ENCODE measurements at places on chromosomes 2 and 18.

DNA sequence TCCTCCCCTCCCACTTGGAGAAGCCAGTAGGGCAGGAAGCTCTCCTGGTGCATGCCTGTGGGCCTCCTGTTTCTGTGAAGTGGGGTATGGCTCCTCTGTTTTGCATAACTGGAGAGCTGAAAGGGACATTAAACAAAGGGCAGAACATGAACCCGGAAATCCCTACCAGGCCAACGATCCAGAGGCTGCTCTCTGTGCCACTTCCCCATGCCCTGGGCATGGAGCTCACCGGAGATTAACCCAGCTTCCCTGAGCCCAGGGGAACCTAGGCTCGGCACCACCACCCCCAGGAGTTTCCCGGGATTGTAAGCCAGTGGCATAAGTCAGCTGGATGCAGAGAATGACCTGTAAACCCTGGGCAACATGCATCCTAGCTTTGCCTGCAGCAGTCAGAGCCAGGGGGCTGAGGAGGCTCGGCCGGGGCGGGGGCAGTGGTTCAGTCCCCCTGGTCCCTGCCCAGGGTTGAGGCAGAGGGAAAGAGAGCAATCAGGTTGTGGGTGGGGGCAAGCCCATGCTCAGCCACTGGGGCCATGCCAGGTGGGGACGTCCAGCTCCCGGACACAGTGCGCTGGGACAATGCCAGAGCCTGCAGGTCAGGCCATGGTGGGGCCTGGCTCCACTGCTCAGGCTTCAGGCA lies 49.5 kb downstream of the TIMM21 start:
- no peak for DNase-seq

DNA sequence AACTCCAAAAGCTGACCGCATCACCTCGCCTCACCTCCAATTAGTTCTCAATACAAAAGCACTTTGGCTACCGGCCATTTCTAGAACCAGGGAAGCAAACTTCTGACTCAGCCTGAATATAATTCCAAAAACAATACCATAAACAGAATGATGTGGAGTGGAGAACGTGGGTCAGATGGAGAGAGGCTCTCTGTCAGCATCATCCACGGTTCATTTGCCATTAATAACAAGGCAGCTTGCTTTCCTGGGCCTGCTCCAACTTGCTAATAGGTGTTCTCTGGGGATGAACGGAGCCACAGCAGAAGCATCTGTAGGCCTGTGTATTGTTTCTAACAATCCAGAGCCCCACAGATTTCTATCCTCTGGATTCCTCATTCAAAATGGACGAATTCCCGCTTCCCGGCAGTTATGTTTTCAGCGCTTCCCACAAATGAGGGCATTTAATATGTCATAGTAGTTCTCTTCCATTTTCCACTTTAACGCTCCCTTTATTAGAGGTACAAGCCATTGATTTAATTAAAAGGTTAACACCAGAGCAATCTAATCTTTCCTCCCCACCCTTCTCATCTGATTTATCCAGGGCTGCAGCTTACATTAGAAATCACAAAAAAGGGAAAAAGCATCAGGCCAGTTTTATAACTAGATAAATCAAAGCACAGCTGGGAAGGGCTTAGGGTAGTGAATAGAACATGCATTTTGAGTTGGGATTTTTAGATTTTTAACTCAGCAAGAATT lies 23.2 kb upstream of the CNTNAP5 start:
- no peak for DNase-seq

DNA sequence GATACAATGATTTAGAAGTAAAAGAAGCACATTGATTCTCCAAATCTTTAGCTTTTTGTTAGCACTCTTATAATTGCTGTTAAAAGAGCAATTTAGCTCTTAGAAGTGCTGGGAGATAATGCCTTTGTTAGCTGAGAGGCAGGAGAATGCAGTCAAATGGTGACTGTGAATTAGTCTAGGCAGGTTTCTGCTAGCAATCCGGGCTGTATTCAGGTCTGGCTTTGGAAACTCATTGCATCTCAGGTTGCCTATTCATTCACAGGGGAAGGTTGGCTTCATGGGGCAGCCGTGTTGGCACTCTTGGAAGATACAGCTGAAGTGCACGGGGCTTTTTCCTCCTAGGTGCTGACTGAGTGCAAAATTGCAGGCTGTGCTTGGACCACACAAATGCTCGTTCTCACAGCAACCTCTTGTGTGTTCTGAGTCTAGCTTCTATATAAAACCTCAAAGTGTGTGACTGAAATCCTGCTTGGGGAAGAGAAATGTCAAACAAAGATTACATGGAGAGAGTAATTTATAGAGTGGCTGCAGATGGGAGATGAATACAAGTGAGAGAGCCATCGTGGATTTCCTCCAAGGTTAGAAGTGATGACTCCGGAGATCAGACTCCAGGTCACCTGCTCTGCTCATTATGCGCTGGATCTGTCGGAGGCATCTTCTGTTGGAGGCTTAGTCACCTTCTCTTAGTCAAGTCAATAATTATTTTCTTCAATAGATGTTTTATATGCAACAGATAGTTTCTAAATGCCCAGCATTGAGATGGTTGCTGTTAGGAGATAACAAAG lies 167.8 kb downstream of the PMAIP1 start:
- no peak for DNase-seq

DNA sequence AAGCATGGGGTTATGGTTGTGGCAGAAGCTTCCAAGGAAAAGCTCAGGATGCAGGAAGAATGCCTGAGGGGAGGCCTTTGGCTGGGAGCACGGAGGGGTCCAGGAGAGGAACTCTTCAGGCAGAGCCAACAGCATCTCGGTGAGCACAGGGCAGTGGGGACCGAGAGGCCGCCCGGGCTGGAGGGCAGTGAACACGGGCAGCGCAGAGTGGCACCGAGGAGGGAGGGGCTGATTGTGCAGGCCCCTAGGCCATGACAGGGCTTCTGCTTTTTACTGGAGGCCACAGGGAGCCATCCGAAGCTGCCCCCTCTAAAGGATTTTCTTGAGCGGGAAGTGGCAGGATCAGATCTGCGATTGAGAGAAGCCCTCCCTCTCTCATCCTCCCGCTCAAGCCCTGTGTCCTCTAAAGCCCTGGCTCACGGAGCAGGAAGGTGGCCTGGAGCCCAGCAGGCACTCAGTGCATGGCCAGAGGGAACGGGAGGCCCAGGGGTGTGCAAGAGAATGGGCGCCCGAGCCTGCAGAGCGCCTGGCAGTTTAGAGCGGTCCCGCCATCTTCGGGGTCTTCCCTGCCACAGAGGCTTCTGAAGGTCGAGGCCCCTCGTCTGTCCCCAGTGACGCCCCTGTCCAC lies 110.0 kb upstream of the STON1 start:
- DNase-seq = no peak

DNA sequence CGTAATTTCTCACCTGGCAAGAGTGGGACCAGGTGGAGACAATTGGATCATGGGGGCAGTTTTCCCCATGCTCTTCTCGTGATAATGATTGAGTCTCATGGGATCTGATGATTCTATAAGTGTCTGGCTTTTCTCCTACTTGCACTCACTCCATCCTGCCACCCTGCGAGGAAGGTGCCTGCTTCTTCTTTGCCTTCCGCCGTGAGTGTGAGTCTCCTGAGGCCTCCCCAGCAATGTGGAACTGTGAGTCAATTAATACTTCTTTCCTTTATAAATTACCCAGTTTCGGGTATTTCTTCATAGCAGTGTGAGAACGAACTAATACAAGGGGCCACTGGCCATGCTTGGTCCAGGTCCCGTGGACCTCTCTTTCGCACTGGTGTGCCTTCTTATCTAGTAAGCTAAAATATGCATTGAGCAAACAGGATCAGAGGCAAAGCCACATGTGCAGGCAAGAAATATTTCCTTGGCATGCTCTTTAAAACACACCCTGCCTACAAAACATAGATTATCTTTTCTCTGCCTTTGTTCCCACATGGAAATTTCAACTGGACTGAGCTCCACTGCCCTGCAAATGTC lies 821.1 kb downstream of the TRIB2 start:
- no peak for DNase-seq

- peak; percentile 82 for DNase-seq
Measured at GRCh38 chr2:135985826-135986393, 484 bp upstream of the DARS1 start.

GRCh38 chr2:239093542-239093941 lies 245.7 kb downstream of the TWIST2 start:
- DNase-seq = no peak

DNA sequence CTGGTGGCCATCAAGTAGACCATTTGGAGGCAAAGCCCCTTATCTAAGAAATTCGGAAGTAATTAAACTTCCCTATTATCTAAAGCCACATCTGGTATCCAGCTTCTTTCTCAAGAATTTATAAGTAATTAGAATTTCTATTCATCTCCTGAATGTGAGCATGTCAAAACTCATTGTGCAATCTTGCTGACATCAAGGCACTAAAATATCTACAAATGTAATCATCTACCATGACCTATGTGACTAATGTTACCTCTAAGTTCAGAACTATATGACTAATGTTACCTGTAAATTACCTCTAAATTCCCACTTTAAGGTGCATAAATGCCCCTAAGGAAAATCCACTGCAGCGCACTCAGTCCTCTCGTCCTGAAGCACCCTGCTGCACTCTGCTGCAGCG lies 773.0 kb downstream of the CPS1 start:
- DNase-seq = no peak

GRCh38 chr2:234752966-234753365 lies 198.9 kb upstream of the SH3BP4 start:
- DNase-seq = no peak

GRCh38 chr2:169365029-169365480 lies 2.7 kb upstream of the LRP2 start:
- no peak for DNase-seq

- no peak for DNase-seq
Measured at GRCh38 chr2:96679848-96680247, 37.3 kb downstream of the FER1L5 start.

DNA sequence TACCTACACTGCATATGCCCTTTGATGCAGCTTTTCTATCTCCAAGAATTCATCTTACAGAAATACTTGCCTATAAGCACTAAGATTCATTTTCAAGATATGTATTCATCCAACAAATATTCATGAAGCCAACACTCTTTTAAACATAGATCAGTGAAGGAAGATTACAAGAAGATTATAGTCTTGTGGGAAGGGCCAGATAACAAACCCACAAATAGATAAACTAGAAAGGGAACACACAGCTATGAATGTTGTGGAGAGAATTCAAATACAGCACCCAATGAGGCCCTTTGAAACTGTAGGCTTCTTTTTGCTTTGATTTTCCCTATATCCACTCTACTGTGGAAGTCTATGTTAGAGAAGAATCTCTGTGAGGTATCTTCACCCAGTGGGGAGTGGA lies 186.7 kb upstream of the RBMS1 start:
- DNase-seq = no peak

- no peak for DNase-seq
Measured at GRCh38 chr2:98807929-98808328, 77.0 kb upstream of the MGAT4A start.

DNA sequence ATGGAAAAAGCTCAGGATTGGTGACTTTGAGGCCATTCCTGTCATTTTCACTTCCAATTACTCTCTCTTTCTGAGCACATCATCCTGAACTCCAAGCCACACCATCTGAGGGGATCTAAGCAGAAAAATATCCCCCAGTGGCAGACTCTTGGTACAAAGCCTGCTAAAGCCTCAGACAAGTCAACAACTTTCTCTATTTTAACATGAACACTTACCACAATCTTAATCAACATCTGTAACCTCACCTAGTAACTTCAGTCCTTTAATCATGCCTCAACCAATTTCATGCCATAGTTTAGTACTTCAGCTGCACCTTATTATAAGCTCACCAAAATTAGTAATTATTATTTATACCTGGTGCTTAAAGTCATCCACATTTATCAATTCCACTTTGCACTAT lies 128.9 kb downstream of the DTNB start:
- no peak for DNase-seq

DNA sequence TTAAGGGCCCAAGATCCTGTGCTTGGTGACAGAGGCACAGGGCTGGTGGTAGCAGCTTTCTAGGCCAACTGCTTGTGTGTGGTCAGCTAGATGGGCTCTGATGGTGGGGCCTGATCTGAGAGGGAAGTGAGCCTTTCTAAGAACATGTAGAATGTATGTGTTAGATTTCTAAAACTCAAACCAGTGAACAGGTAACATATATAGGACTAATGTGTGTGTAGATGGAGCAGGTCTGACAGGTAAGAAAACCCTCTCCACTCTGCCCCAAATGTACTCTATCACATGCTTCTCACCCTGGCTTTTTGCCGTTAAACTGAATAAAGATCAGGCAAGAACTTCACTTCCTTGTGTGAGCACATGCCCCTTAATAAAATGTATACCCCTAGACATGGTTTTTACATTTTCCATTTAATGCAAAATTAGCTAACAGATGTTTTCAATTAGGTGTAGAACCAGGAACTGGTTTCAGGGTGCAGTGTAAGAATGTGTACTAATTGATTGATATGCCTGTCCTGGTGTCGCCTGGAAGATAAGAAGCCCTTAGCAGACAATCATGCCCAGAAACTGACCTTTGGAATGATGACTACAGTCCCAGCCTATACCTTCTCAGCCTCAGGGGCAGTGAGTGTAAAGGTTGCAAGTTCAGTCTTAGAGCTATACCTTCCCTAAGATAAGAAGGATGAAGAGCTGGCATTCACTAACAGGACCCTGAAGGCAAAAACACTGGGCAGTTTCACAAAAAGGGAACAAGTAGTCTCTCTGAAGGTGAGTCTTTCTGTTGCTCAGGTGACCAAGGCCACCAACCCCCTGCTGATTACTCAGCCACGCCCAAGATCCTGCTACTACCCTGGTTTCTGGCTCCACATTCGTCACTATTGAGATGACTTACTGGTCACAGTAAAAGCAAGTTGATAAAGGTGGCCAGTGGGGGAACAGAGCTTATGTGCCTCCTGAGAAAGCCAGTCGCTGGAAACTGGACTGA lies 71.2 kb downstream of the SPATS2L start:
- no peak for DNase-seq

DNA sequence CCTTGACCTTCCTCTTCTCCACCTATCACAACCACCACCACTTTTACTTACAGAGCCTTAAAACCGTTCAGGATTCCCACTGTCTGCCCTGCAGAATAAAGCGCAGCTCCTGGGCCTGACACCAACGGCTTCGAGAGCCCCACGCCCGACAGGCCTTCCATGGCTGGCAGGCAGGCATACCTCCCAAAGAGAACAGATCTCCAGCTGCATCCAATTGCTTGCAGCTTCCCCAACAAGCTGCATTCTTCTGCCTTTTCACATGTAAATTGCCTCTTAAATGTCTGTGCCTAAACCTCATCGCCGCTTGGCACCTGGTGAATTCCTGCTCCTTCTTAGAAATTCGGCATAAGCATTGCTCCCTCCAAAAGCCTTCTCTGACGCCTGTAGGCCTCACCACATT lies 31.5 kb upstream of the FAM124B start:
- no peak for DNase-seq

DNA sequence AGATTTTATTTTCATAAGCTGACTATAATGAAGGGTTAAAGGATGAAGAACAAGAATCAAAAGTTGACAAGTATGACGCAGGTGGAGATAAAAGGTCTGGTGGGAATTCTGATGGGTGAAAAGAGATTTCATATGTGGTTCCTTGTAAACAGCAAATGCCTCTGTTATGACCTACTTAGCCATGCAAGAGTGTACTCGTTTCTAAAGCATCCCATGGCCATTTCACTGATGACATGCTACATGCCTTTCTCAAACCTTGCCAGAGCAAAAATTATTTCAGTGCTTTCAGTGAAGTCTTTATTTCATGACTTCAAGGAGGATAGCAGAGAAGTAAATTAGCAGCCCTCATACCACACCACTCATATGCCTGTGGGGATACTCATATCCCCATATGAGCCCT lies 71.7 kb downstream of the FEZ2 start:
- no peak for DNase-seq

- DNase-seq = no peak
Measured at GRCh38 chr2:18381386-18381785, 179.1 kb downstream of the RDH14 start.

GRCh38 chr2:132623096-132623839 lies 46.7 kb downstream of the LYPD1 start:
- no peak for DNase-seq

GRCh38 chr2:160956243-160956802 lies 203.9 kb upstream of the TANK start:
- no peak for DNase-seq
